Right cardiac atrium (tissue), 5 donors: ENCODE measurements at places on chromosomes 7 and 10. TPM values are rescaled to one million over a fixed set of nuclear protein-coding genes. Genes with fewer than 3 reads are reported as not detected.

NUDCD3 gene
- total RNA-seq, result 108 TPM

COMMD3 gene
- 67.7 TPM for total RNA-seq

MRPS24 gene
- total RNA-seq, result 160 TPM

GIMAP8 gene
- 11.7 TPM for total RNA-seq

FAM25A gene
- total RNA-seq, result not detected

CALN1 gene
- not detected for total RNA-seq

SPDYE2 gene
- total RNA-seq, result not detected

GRCh38 chr10:18607503-18608378 lies 43.6 kb downstream of the NSUN6 start:
- no peak for DNase-seq

GRCh38 chr10:51630640-51631005 lies 68.8 kb downstream of the CSTF2T start:
- no peak for DNase-seq

GRCh38 chr10:15364001-15364400 lies 7.1 kb downstream of the FAM171A1 start:
- DNase-seq, result no peak

- DNase-seq, result no peak
These were observed 32.2 kb upstream of the MCU start for GRCh38 chr10:72659694-72660093.

- DNase-seq, result no peak
These were observed 74.8 kb downstream of the ADARB2 start for GRCh38 chr10:1662438-1663025.

GRCh38 chr7:68394131-68394530 lies 1204.1 kb upstream of the AUTS2 start:
- DNase-seq, result no peak

- peak; percentile 69 for DNase-seq
These were observed 223.7 kb downstream of the MAD1L1 start for GRCh38 chr7:2008936-2009540.

DNA sequence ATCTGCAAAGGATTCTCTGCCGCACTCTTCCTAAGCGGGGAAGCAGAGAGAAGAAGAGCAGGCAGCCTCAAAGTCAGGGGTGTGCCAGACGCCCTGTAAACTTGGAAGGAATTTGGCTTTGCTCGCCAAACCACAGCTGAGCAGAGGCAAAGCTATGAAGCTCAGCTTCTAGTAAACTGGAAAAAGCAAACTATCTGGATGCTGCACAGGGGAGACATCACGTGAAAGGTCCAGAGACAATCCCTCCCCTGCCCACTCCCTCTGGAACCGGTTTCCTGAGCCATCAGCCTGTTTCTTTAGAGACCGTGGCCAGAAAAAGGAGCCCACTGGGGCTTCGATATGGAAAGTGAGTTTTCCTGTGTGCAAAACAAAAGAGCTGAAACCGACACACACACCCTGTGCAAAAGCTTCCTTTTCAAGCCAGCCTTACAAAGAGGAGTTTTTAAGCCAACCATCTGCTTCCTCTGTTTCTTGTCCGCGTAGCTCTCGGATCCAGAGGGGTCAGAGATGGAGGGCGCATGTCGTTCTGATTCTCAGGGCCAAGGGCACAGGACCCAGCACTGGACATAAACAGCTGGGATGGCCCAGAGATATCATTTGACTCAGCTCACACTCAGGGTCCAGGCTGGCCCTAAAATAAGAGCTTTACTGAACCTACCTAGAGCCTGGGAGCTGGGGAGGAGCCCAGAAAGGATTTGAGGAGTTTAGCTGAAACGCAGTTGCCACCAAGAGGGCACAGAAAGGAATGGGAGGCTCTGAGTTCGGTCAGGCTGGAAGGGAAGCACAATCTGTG lies 58.2 kb upstream of the DNAAF5 start:
- peak; percentile 62 for DNase-seq

DNA sequence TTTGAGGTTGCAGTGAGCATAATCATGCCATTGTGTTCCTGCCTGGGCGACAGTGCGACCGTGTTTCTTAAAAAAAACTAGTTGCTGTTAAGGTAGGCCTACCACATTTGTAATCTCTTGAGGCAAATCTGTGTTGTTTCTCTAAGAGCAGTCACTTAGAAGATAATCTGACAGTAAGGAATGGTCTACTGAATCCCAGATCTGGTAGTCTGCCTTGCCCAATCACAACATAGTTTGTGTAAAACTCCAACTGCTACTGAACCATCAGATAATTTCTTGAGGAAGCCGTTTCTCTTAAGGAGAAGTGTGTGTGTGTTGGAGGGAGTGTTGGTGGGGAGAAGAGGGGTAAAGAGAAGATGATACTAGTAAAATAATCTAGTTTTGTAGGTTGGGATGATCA lies 5.0 kb downstream of the NRF1 start:
- no peak for DNase-seq

DNA sequence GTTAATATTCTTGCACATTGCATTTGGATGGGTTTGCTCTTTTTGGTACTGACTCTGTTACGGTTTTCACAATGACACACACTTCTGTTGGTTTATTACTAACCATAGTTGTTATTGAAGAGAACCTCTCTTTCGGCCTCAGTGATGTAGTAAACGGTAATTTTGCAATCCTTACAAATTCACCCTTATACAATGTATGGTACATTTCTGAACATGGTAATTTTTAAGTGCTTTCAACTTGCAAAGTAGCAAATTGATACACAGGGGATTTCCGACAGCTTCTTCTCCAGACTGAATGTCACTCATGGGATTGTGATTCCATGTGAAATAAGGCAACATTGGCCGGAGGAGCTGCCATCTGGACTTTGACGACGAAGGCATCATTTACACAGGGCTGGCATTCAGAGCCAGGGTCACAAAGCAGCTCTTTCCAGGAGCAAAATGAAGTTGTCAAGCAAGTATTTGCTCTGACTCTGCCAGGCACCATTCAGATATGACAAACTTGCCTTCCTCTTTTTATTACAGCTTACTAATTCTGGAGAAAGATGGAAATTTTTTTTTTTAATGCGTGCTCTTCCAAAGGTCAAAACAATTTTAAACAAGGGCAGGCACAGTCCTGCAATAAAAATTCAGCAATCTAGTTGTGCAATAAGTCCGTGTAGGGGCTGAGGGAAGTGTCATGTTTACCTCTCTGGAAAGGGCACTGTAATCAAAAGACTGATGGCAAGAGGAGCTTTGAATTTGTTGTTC lies 711.5 kb upstream of the C7orf33 start:
- no peak for DNase-seq

- DNase-seq, result no peak
These were observed 51.5 kb downstream of the FAM107B start for GRCh38 chr10:14723052-14723689.
